NCI-H187 (cell line): ENCODE measurements at places on chromosomes 2 and 18.
A peak's percentile ranks its signal among the peaks of the same experiment; 100 is the strongest.

GRCh38 chr2:7014174-7014640 lies 97.0 kb downstream of the RNF144A start:
- DNase-seq, result no peak

DNA sequence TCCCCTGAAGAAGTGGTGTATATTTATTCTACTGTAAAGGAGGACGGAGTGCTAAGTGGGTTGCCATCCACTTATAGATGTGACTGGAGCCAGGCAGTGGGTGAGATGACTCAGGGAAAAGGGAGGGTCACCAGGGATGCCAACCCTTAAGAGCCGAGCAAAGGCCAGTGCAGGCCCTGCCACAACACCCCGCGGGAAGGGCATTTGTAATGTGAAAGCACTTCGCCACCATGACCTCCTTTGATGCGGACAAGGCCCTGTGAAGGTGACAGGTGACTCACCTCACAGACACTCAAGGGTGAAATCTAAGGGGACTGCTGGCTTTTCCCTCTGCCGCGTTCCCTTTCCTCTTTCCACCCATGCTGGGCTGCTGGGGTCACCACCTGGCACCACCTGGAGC lies 50.2 kb upstream of the MRPL33 start:
- DNase-seq, result no peak

DNA sequence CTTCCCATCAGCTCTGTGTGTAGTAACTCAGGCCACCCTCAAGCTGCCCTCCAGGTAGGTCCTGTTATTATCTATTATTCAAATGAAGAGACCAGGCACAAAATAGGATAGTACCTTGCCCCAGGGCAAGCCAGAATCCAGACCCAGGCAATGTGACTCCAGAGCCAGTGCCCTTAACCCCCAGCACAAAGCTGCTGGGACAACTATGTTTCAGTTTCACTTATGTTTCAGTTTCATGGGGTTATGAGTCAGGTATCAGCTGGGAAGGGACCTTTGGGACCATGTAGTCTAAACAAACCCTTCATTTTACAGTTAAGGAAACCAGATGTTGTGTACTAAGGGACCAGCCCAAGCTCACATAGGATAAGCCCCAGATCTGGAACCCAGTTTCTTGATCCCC lies 10.0 kb downstream of the HK2 start:
- DNase-seq, result no peak

DNA sequence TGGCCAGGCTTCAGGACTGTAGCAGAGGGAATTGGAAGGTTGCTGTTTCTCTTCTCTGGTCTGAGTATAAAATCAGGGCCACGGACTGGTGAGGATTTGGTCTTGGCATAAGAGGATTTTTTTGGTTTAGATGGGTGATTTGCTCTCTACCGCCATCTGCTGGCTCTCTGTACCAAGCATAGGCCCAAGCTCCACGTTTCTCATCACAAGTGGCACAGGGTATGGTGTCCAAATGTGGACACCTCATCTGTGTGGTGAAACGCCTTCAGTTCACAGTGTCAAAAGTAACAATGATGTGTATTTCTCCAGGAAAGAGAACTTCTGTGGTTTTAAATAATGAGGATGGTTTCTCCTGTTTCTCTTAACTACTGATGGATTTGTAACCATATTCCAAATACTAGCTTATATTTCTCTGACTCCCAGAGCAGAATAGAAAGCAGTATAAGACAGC lies 115.1 kb downstream of the EML6 start:
- peak; percentile 28 for DNase-seq

DNA sequence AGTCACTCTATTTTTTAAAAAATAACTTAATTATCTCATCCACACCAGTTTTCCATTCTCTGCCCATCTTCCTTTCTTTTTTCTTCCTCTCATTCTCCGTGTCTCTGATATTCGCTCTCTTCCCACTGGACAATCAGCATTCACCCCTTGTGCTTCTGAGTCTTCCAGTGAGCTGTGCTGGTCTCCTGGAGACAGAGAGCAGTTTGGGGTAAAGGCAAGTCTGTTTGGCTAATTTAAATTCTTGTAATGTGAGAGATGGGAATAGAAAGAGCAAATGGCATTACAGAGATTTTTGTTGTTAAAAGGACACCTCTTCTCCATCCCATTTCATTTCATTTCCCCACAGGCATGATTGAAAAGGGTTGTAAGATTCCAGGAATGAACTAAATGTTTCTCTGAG lies 107.5 kb downstream of the DTNA start:
- DNase-seq, result no peak

DNA sequence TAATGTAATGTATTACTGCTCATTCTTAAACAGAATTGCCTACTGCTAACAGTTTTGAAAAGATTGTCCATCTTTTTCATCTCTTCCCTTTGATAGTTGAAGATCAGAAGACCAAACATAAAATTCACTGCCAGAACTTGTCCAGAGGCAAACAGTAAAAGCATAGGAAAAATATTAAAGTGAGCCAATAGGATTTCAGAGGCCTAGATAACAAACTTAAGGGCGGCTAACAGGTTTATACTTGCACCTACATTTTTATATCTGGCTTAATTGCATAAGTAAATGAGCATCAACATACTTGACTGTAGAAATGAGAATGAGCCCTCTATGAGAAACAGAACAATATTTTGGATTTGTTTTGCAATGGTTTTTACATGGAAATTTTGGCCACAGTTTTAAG lies 30.3 kb downstream of the ZC3H15 start:
- DNase-seq, result no peak

DNA sequence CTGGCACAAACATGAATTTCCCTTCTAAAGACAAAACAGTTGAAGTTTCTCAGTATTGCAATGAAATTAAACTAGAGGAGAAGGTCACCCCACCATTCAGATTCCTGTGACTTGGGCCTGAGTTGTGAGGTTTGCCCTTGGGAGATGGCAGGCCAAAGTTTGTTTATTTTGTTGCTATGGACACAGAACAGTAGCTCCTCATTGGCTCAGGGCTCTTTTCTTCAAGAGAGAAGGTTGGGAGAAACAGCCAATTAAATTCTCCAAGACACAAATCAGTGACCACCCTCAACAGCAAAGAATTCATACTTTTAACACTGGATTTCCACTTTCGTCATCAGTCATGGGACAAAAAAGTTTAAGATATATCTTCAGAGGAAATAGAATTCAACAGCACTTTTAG lies at the start of gene FLACC1:
Gene FLACC1, minus strand, starts transcription at position 125 of the 400 bp plus-strand sequence. CDS start 5,941 bp downstream, outside the sequence.
- DNase-seq, result no peak

DNA sequence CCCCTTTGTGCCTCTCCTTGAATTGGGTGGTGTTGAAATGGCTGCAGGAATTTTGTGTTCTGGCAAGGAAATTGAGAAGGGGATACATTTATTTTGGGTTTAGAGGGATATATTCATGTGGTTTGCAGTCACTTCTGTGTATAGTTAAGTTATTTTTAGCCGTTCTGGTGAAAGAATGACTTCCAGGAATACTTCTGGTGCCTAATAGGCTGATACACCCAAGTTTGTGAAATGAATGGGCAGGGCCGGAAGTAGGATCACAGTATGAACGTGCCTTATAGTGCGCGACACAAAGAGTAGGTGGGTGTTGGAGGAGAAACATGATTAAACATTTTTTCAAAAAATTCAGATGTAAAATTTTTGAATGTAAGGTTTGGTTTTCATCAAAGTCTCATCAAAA lies 168.6 kb upstream of the ATP5MC3 start:
- no peak for DNase-seq

DNA sequence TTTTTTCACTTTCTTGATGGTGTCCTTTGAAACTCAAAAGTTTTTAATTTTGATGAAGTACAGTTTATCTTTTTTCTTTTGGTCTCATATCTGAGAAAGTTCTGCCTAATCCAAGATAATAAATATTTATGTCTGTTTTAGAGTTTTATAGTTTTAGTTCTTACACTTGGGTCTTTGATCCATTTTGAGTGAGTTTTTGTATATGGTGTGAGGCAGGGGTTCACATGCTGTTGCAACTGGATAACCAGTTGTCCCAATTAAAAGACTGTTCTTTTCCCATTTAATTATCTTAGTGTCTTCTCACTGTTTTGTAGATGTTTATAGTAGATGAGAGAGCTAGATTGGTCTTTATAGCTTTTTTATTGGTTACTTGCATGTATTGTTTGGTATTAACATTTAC lies 43.6 kb downstream of the TET3 start:
- DNase-seq, result no peak

GRCh38 chr2:43642363-43642762 lies 5.3 kb downstream of the PLEKHH2 start:
- DNase-seq, result no peak

DNA sequence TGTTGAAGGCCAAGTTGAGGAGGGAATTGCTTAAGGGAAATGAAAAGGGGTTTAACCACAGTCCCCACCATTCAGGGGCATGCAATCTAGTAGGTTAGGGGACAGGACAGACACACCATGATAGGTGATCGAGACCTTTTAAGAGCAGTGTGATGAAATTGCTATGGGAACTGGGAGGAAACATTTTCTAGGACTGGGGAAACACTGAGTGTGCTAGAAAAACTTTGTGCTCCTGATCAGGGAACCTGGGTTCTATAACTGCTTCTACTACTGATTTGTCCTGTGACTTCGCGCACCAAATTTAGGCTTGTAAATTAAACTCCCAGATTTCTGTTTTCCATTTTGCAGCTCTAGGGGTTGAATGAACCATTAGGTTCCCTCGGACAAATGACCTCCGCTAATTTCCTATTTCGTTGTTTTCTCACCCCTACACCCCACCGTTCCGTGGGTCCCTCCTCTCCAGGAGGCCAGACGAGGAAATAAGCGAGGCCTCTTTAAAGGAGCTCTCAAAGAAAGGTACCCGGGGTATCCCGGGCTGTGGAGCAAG lies 371 bp upstream of the LCLAT1 start:
- no peak for DNase-seq

DNA sequence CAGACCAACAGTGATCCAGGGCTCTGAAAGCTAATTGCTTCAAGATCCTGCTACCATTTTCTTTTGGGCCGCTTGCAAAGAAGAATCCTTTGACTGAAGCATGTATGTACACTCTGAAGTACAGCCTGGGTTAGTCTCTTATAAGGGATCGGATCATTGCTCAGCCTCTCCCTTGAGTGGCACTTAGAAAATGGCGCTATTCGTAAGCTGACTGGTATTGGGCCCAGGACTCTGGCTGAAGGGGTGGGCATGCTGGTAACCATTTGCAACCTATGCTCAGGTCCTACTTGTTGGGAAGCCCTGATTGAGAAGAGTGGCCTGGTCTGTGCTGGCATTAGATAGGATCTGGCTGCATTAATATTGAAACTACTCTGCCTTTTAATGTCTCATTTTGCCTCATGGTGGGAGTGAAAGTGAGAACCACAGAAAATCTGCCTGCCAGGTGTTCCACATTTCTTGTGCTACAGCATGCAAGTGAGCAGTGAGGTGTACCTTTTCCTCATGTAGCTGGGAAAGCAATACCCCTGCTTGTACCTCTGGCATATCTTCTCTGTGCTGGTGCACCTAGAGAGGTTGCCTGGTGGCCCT lies 661 bp upstream of the MGAT5 start:
- no peak for DNase-seq

DNA sequence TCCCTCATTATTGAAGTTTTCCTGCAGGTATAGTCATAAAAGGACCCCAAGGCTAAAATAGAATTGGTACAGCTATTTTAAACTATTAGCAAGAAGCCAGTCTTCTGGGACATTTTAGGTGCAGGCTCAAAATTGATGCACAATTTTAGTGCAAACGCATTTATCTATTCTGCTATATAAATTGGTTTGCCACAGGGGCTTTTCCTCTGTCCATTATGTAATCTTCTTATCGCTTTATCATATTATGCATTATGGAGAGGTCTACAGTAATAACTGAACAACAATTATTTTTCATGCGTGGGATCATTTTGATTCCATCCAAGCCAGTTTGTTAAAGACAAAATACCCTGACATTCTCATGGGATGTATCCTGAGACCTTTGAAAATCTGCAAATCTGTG lies 54.6 kb downstream of the RBM43 start:
- no peak for DNase-seq

DNA sequence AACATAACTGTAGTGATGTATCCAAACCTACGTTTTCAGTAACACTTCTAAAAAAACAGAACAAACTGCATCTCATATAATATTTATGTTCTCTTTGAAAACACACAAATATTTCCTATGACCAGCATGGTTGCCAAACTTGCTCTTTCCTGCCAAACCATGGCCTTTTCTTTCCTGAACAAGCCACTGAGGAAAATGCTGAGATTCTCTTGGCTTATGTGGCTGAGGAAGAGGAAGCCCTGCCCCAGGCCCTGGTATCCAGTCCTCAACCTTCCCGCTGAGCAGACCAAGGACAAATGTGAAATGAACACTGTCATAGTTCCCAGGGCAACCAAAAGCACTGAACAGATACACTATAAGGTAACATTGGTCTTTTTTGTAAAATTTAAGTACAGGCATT lies 35.9 kb upstream of the NARS1 start:
- DNase-seq, result no peak

DNA sequence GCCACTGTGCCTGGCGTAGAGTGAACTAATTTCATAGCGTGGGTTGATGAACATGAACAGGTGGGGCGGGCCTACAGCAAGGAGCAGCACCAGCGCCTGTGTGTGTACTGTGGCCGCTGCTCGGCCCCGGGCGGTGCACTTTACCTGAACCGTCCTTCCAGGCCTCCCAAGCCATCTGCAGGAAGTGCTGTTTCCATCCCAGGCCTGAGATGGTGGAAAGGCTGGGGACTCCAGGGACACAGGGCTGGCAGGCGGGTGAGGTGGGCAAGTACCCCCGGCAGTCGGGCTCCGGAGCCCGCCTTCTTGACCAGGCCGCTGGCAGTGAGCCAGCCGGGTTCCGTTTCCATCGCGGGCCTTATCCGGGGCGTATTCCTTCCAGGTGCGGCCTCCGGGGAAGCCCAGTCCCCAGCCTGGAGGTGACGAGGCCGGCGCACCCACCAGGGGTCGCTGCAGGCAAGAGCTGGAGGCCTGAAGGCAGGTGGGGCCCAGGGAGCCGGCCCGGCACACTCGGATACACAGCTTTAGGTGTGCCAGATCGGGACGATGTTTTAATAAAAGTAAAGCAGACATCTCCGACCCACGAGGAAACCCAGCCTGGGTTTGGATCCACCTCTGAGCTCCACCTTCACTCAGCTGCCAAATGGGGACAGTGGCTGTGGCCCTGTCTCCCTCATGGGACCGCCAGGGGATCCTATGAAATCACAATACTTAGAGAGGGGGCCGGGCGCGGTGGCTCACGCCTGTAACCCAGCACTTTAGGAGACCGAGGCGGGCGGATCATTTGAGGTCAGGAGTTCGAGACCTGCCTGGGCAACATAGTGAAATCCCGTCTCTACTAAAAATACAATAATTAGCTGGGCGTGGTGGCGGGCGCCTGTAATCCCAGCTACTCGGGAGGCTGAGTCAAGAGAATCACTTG lies 22.7 kb upstream of the PDIA6 start:
- peak; percentile 96 for DNase-seq

GRCh38 chr2:47056868-47057686 lies 98.0 kb downstream of the STPG4 start:
- no peak for DNase-seq

GRCh38 chr2:96253006-96253405 lies 12.8 kb downstream of the TMEM127 start:
- DNase-seq, result no peak

- no peak for DNase-seq
Observed at GRCh38 chr2:60391649-60392375, 161.6 kb downstream of the BCL11A start.

GRCh38 chr2:199956062-199956380 lies 639 bp downstream of the MAIP1 start:
- DNase-seq, result no peak
